ENCODE measurements at places on chromosomes 2 and 18. TPM values are rescaled to one million over a fixed set of nuclear protein-coding genes. Genes with fewer than 3 reads are reported as not detected.

- no peak overlapping the region for H3K27ac ChIP-seq
- no peaks in the 10 kb centered on the region for H3K4me1 ChIP-seq
- H3K36me3 ChIP-seq: no peaks in the 10 kb centered on the region
- H3K27me3 ChIP-seq: no peaks in the 10 kb centered on the region
- no peak overlapping the region for H3K4me3 ChIP-seq
Measured at GRCh38 chr18:55219059-55219458, 259.8 kb upstream of the CCDC68 start.

DNA sequence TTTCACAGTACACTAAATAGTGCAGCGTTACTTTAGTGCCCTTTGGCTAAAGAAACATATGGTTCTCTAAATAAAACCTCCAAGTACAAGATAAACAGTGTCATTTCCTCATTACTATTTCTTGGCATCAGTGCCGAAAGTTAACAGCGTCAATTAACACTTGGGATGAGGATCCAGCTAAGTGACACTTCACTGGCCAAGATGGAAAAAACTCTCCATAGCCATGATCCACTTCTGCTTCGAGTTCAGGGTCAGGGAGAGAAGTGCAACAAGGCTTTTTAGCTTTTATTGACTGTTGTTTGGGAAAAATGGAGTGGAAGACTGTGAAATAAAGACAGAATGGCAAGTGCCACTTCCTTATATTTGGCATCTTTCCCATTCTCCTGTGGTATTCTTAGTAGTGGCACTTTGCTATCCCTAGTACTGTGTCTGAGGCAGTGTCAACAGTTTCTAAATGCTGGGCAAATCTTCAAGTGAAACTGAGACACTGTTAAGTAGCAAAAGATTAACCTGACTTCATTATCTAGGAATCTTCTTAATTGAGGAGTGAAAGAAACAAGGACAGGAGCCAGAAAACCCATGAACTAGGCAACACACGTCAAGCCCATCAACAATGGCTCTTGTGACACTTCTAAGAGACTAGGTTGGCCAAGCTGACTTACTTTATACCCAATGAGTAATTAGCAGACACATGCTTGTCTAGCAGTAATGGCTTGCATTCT, 222.5 kb upstream of the SESTD1 start:
- H3K4me3 ChIP-seq: no peak overlapping the region
- peaks cover 7% of the 10 kb centered on the region for H3K4me1 ChIP-seq
- H3K27me3 ChIP-seq: no peaks in the 10 kb centered on the region
- peak overlapping the region; percentile 30 for H3K27ac ChIP-seq

DNA sequence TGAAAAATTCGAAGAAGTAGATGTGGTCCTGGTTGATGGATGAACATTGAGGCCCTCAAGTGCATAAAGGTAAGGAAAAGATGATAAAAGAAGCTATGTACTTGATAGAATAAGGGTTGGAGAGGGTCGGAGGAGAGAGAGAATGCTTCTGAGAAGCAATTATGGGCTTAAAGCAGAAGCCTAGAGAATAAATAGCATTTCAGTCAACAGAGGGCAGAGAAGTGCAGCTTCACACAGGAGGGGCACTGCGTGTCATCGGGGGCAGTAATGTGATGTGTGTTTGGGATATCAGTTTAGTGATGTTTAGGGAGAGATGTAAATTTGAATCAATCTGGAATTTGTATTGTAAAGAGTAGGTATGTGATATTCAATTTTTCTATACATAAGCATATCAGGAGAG, 334.5 kb downstream of the PIK3C3 start:
- no peaks in the 10 kb centered on the region for H3K27me3 ChIP-seq
- no peaks in the 10 kb centered on the region for H3K4me1 ChIP-seq
- no peaks in the 10 kb centered on the region for H3K36me3 ChIP-seq
- no peak overlapping the region for H3K27ac ChIP-seq

DNA sequence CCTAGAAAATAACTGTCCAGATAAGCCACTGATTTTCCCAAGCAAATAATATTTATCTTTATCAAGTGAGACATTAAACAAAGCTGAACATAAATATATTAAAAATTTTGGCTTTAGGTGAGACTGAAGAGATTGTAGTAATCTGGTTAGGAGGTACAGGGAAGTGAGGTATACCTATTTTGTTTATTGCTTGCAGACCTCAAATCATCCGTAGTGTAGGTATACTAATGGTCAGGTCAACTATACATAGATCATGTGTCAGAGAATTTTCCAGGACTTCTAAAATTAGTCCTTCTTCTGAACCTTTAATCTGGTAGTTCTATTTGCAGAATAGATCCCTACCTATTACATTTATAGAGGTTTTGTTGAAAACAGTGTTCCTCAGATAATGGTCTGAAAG, 41.5 kb downstream of the SP140 start:
- H3K27ac ChIP-seq: no peak overlapping the region
- no peaks in the 10 kb centered on the region for H3K36me3 ChIP-seq
- DNase-seq: no peak
- no peaks in the 10 kb centered on the region for H3K27me3 ChIP-seq
- H3K4me1 ChIP-seq: no peaks in the 10 kb centered on the region

Gene CTIF
- total RNA-seq: 13.0 TPM

DNA sequence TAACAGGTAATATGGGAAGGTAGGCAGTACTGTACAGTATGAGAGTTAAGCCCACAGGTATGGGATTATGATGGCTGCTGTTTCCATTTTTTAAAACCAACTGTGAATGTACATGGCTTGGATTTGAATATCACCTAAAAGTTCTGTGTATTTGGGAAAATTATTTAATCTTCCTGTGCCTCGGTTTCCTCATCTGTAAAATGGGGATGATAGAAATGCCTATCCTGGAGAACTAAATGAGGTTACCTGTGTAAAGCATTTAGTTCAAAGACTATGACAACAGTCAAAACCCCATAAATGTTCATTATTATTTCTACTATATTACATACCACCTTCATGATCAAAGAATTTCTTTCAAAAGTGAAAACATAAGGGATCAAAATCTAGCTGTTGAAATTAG, 3.6 kb downstream of the KLHL41 start:
- H3K4me1 ChIP-seq: no peaks in the 10 kb centered on the region
- no peaks in the 10 kb centered on the region for H3K36me3 ChIP-seq
- H3K4me3 ChIP-seq: no peak overlapping the region
- H3K27ac ChIP-seq: no peak overlapping the region
